Smooth muscle cell of the pulmonary artery (primary cell): ENCODE measurements at places on chromosomes 12 and 14. TPM values are rescaled to one million over a fixed set of nuclear protein-coding genes. Genes with fewer than 3 reads are reported as not detected.

The PIWIL1 gene
- not detected in 2 replicates for total RNA-seq

The OR4M1 gene
- total RNA-seq = not detected in 2 replicates

The MAP1LC3B2 gene
- total RNA-seq = 0.52 and 0.89 TPM in 2 replicates

The RABGGTA gene
- total RNA-seq = 22.6 and 33.2 TPM in 2 replicates

The WDHD1 gene
- 7.8 and 10.5 TPM in 2 replicates for total RNA-seq
